Chondrocyte (in vitro differentiated cells): ENCODE measurements at places on chromosomes 12 and 14. TPM values are rescaled to one million over a fixed set of nuclear protein-coding genes. Genes with fewer than 3 reads are reported as not detected.
A peak's percentile ranks its signal among the peaks of the same experiment; 100 is the strongest.

The PLEKHH1 gene
- total RNA-seq, result 0.65 to 2.8 TPM (median 1.1 TPM) in 3 replicates

- H3K27ac ChIP-seq, result no peak overlapping the region
- H3K4me1 ChIP-seq, result no peaks in the 10 kb centered on the region
- no peaks in the 10 kb centered on the region for H3K27me3 ChIP-seq
- no peaks in the 10 kb centered on the region for H3K36me3 ChIP-seq
- DNase-seq, result no peak
These were observed 106.2 kb downstream of the IGF1 start for GRCh38 chr12:102374190-102374589.

DNA sequence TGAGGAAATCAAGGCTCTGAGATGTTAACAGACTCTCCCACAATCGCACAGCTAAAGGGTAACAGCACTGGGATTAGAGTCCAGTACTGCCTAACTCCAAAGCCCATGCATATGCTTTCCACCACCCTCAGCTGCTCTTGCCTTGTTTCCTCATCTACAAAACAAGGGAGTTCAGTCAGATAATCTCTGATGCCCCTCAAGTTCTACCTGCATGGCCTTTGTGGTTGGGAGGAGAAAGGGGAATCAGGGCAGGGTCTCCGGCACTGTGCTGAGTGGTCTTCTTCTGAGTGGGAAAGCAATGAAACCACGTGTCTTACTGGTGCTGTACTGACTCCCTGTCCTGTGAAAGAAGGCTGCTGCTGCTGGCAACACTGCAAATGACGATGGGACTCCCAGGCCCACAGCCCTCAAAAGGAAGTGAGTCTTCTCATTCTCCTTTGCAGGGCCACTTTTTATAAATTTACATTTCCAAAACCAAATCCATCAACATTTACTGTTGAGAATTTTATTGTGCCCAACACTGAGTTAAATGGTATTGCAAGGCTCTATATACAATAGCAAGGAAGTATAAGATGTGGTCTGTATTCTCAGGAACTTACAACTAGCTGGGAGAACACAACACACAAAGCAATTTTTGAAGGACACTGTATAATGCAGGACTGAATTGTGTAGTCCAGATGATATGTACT is 19.7 kb upstream of the DUSP16 start:
- H3K4me1 ChIP-seq, result peaks cover 8% of the 10 kb centered on the region
- no peak overlapping the region for H3K4me3 ChIP-seq
- no peak overlapping the region for H3K27ac ChIP-seq
- no peaks in the 10 kb centered on the region for H3K36me3 ChIP-seq
- H3K27me3 ChIP-seq, result no peaks in the 10 kb centered on the region

DNA sequence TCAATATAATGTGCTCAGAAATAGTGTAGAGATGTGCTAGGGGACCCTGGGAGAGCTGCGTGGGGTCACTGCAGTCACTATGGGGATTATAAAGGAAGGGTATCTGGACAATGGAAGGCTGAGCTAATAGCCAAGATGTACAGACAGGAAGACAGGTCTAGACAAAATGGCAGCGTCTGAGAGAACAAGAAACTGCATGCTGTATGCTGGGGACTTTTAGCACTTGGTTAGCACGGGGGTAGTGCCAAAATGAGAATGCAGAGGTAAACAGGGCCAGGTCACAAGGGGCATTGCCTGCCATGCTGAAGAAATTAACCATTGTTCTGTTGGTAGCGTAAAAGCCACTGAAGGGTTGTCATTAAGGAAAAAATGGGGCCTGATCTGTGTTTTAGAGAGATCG is 308.2 kb downstream of the EMP1 start:
- H3K27ac ChIP-seq, result no peak overlapping the region
- no peaks in the 10 kb centered on the region for H3K4me1 ChIP-seq
- H3K4me3 ChIP-seq, result no peak overlapping the region
- no peak for DNase-seq

- no peaks in the 10 kb centered on the region for H3K4me1 ChIP-seq
- H3K27ac ChIP-seq, result no peak overlapping the region
- H3K27me3 ChIP-seq, result no peaks in the 10 kb centered on the region
- DNase-seq, result no peak
- H3K36me3 ChIP-seq, result no peaks in the 10 kb centered on the region
- H3K4me3 ChIP-seq, result no peak overlapping the region
These were observed 3.8 kb downstream of the SOAT2 start for GRCh38 chr12:53107122-53107521.

- peaks cover 3% of the 10 kb centered on the region for H3K4me1 ChIP-seq
- peaks cover 53% of the 10 kb centered on the region for H3K36me3 ChIP-seq
- peak; percentile 39 for DNase-seq
- no peak overlapping the region for H3K4me3 ChIP-seq
- H3K27ac ChIP-seq, result peak overlapping the region; percentile 61
These were observed 117.4 kb downstream of the GCH1 start for GRCh38 chr14:54785136-54785777.

DNA sequence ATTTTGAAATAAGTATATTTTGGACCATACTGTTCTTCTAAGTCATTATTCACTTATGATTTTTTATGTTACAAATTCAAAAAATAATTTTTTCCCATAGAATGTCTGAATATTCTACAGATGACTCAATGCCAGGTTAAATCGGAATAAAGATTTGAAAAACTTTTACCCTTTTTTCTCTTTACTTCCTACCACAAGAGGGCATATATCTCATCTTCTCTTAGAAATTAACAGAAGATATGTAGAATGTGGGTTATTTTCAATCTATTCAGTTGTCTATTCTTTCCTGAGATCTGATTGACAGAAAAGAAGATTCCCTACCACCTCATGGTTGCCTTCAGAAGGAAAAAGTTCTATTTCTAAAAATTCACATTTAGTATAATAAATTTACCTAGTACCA is 53.0 kb upstream of the KITLG start:
- no peak for DNase-seq
- H3K4me1 ChIP-seq, result no peaks in the 10 kb centered on the region
- no peaks in the 10 kb centered on the region for H3K27me3 ChIP-seq
- no peaks in the 10 kb centered on the region for H3K36me3 ChIP-seq
- H3K27ac ChIP-seq, result no peak overlapping the region

DNA sequence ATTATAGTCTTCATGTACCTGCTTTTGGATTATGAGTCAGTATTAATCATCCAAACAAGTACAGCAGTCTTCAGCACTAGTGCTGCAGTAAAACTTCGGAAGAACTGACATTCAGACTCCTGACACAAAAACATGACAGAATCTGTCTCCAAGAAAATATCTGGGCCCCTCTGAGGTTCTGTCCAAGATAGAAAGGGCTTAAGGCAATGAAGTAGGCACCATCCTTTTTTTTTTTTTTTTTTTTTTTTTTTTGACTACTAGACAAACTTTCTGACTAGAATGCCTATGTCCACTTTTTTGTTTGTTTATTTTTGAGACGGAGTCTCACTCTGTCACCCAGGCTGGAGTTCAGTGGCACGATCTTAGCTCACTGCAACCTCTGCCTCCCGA is 112.5 kb downstream of the MED13L start:
- DNase-seq, result no peak
- H3K4me1 ChIP-seq, result peaks cover 74% of the 10 kb centered on the region
- no peaks in the 10 kb centered on the region for H3K36me3 ChIP-seq
- H3K4me3 ChIP-seq, result no peak overlapping the region

GRCh38 chr12:120332523-120332922 is 4.9 kb upstream of the PLA2G1B start:
- peaks cover 4% of the 10 kb centered on the region for H3K4me1 ChIP-seq
- no peak overlapping the region for H3K4me3 ChIP-seq
- peaks cover 3% of the 10 kb centered on the region for H3K36me3 ChIP-seq

DNA sequence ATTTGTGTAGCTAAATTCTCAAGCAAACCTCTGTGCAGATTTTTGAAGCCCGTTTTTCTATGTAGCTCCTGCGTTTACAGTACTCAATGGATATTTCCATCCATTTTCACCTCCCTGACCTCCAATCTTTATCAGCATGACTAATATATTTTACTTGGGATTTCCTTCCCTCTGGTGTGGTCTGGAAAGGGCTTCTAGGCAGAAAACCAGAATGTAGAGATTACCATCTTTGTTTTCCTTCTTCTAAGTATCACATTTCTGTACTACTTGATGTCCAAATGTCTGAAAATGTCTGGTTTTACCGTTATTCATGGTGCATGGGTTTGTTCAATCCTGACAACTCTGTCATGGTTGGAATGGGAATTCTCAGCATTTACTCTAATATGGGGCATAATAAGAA is 907.6 kb upstream of the FLRT2 start:
- H3K4me1 ChIP-seq, result peaks cover 5% of the 10 kb centered on the region
- no peak overlapping the region for H3K4me3 ChIP-seq
- H3K27me3 ChIP-seq, result no peaks in the 10 kb centered on the region

DNA sequence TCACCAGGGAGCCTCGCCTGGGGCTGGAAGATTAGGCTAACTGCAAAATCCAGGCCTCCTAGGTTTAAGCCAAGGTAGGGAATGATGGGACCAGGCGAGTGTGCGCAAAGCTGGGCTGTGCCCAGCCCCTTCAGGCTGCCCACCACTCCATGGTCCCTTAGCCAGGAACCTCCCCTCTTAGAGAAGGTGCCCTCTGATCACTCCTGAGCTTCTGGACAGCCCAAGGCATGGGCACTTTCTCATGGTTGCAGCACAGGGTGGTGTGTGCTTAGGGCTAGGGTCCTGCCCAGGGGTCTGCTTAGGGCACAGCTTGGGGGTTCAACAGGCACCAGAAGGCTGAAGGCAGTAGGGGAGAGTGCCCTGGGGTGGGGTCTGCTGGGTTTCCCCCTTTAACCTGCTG is 69.0 kb downstream of the PRIMA1 start:
- H3K4me3 ChIP-seq, result no peak overlapping the region
- no peaks in the 10 kb centered on the region for H3K36me3 ChIP-seq
- H3K27ac ChIP-seq, result no peak overlapping the region

The FGF23 gene
- total RNA-seq, result not detected in 3 replicates

The MFAP5 gene
- 16.2 to 40.2 TPM (median 38.0 TPM) in 3 replicates for total RNA-seq

GRCh38 chr12:120118321-120119061 is 1.9 kb upstream of the RAB35 start:
- no peak for DNase-seq
- H3K4me3 ChIP-seq, result peak overlapping the region; percentile 83
- H3K27ac ChIP-seq, result peak overlapping the region; percentile 83
- H3K36me3 ChIP-seq, result peaks cover 1% of the 10 kb centered on the region
